Uterus (tissue), 4 donors: ENCODE measurements at places on chromosomes 2 and 18. TPM values are rescaled to one million over a fixed set of nuclear protein-coding genes. Genes with fewer than 3 reads are reported as not detected.
A peak's percentile ranks its signal among the peaks of the same experiment; 100 is the strongest.

AGXT gene
- total RNA-seq: not detected

SLC23A3 gene
- 8.1 TPM for total RNA-seq

TEKT4 gene
- total RNA-seq: not detected

OR6B2 gene
- total RNA-seq: not detected

UGT1A6 gene
- total RNA-seq: not detected

CD207 gene
- total RNA-seq: 2.9 TPM

SPHKAP gene
- total RNA-seq: not detected

CNGA3 gene
- not detected for total RNA-seq

- DNase-seq: no peak
Observed at GRCh38 chr2:125543968-125544514, 1111.9 kb upstream of the GYPC start.

DNA sequence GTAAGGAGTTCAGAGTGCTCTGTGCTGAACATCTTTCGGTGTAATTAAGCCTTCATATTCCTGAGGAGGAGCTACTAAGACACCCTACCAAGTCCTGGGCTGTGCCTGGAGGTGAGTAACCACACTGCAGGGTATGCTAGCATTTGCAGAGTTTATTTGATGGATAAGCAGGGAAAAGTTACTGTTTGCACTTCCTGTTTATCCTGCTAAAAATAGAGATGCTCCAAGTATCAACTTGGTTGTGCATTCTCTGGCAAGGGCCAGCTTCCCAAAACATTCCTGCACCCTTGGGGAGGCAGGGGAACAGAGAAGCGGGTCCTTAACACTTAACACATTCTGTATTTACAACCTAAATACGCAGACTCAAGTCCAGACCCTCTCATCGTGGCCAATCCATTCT lies 49.8 kb downstream of the PARD6G start:
- DNase-seq: no peak

GRCh38 chr2:233470011-233470687 lies 96.4 kb downstream of the USP40 start:
- peak; percentile 48 for DNase-seq

DNA sequence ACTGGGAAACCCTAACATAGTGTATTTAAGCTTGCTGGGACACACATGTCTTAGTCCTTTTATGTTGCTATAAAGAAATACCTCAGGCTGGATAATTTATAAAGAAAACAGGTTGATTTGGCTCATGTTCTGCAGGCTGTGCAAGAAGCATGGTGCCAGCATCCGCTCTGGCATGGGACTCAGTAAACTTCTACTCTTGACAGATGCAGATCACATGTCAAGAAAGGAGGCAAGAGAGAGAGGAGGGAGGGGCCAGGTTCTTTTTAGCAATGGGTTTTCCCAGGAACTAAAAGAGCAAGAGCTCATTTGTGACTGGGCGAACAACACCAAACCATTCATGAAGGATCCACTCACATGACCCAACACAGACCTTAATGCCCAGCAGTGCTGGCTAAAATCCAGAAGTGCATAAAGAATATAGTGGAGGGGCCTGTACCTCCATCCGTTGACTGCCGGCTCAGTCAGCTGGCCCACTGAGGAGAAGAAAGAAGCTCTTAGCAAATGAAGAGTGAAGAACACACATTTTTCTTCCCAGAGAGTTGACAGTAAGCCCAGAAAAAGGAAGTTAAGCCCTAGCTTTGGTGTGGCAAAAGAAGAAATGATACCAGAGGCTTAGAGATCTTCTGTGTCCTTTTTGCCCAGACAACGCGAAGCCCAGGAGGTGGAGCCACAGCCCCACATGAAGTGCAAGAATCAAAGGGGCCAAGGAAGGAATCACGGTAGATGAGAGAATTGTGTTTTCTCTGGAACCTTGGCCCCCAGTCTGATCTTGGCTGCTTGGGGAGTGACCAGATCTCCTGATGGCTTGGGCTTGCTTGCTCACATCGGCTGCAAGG lies 183.5 kb upstream of the FAM98A start:
- DNase-seq: no peak

- DNase-seq: no peak
Observed at GRCh38 chr2:73373344-73373743, 12.3 kb upstream of the ALMS1 start.

- no peak for DNase-seq
Observed at GRCh38 chr2:127563458-127564428, 28.3 kb downstream of the MYO7B start.

DNA sequence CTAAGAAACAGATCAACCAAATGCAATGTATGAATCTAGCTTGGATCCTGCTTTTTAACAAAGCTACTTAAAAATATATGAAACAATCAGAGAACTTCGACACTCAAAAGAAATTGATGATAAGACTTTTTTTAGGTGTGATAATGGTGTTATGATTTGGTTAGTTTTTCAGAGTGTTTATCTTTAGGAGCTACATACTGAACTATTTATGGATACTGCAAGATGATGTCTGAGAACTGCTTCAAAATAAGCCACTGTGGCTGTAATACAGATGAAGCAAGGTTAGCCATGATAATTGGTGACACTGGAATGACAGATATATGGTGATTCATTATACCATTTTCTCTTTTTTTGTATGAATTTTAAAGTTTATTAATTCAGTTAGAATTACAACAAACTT lies 14.2 kb downstream of the SLC25A12 start:
- no peak for DNase-seq

DNA sequence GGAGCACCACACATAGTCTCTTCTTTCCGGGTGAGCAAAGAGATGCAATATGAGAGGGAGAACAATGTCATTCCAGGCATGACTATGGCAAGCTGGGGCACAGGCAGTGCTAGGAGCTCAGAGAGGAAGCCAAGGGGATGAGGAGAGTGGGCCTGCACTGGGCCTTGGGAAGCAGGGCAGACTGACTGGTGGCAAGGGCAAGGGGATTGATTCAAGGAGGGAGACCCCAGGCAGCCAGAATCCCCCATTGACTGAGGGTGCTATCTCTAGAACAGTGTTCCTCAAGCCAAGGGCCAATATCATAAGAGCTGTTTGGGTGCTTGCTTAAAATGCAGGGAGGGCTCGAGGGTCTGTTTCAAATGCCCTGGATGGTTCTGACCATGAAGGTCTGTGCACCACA lies 36.1 kb downstream of the MARCO start:
- no peak for DNase-seq

GRCh38 chr18:21914739-21915319 lies 174.2 kb downstream of the MIB1 start:
- no peak for DNase-seq

- DNase-seq: peak; percentile 87
Observed at GRCh38 chr2:235493775-235494715, at the start of gene AGAP1. AGAP1 (plus strand) TSS chr2:235494043.

- DNase-seq: no peak
Observed at GRCh38 chr2:10591207-10591606, 98.6 kb downstream of the NOL10 start.

DNA sequence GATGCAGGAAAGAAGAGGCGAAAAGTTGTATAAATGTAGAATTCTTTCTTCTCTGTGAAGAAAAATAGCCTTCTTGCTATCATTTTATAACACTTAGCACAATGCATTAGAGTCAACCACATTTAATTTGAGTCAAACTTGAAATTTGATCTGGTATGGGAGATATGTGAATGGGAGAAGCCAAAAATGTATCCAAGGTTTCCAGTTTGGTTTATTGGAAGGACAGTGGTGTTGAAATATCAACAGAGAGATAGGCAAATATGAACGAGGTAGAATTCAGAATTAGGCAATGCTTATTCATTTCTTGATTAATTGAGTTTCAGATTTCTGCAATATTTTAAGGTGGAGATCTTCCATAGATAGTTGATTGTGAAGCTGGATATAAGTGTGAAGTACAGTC lies 991.9 kb upstream of the CHAC2 start:
- no peak for DNase-seq

DNA sequence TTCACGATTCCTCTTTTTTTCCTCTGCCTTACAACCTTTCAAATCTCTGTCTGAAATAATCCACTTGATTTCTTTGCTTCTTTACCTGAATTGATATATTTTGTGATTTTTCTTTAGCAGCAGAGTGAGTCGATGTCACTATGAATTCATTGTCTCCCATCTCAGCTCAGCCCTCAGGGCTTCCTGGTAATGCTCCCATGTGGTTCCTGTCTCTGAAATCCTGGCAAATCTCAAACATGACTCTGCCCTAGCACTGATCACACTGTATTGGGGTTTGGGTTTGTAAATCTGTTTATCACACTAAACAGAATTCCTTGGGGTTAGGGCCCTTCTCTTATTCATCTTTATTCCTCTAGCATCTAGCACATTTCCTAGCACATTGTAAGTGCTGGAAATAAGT lies 43.0 kb upstream of the MSTN start:
- no peak for DNase-seq

DNA sequence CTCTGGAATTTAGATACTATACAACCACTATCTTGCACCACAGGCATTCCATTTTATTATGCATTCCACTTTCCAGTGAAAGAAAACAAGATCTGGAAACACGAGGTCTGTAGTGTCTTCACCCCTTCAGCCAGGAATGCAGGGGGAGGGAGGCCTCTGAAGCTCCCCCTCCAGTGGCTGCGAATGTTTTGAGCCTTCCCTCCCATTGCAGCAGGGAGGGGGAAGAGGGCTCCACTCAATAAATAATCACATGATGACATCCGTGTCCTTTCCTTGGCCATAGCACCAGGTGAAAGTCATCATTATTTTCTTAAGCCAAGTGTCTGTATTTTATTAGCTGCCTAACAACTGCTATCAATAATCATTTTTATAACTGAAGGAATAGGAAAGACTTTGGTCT lies 38.6 kb downstream of the ALPK2 start:
- peak; percentile 56 for DNase-seq

- DNase-seq: no peak
Observed at GRCh38 chr2:33225350-33225749, 251.1 kb upstream of the RASGRP3 start.
